ENCODE measurements at places on chromosomes 2 and 18.

DNA sequence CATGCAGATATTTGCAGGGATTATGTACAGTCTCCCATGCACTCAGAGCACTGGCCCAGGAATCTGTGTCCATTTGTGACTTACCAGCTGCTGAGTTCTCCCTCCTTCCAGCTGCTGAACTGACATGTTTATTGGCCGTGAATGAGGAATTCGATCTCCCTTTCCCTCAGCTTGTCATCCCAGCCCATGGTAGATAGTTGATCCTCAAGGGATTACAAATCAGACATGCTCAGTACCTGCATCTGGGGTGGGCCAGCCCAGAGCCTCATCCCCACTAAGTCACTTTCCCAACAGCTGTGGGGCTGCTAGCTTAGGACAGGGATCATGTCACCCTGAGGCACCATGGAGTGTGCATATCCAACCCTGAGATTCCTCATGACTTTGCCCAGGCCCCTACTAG, 1284.9 kb upstream of the LRRTM1 start:
- DNase-seq, result no peak

- DNase-seq, result no peak
These were observed 99.6 kb downstream of the PRPF40A start for GRCh38 chr2:152617456-152618192.

- no peak for DNase-seq
These were observed 494.7 kb upstream of the SETBP1 start for GRCh38 chr18:44186001-44186400.

GRCh38 chr2:168849610-168850009, 40.6 kb downstream of the SPC25 start:
- DNase-seq, result peak; percentile 77

DNA sequence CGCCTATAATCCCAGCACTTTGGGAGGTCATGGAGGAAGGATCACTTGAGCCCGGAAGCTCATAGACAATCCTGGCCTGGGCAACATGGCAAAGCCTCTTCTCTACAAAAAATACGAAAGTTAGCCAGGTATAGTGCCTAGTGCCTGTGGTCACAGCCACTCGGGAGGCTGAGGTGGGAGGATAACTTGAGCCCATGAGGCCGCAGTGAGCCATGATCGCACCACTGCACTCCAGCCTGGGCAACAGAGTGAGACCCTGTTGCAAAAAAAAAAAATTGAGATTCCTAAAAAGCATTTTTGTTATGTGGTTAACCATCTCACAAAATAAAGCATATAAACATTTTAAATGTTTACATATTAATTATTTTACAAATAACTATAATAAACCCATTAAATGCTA, 13.9 kb downstream of the PCBP1 start:
- no peak for DNase-seq

GRCh38 chr2:223601932-223602666, at the start of gene SCG2:
Gene SCG2, minus strand, starts transcription at chr2:223602361. Its CDS starts 3,079 bp downstream, at chr2:223599282.
- peak; percentile 16 for DNase-seq

- DNase-seq, result no peak
These were observed 68.4 kb downstream of the MCFD2 start for GRCh38 chr2:46847185-46847710.

GRCh38 chr18:48866856-48867255, 83.9 kb downstream of the SMAD7 start:
- no peak for DNase-seq

DNA sequence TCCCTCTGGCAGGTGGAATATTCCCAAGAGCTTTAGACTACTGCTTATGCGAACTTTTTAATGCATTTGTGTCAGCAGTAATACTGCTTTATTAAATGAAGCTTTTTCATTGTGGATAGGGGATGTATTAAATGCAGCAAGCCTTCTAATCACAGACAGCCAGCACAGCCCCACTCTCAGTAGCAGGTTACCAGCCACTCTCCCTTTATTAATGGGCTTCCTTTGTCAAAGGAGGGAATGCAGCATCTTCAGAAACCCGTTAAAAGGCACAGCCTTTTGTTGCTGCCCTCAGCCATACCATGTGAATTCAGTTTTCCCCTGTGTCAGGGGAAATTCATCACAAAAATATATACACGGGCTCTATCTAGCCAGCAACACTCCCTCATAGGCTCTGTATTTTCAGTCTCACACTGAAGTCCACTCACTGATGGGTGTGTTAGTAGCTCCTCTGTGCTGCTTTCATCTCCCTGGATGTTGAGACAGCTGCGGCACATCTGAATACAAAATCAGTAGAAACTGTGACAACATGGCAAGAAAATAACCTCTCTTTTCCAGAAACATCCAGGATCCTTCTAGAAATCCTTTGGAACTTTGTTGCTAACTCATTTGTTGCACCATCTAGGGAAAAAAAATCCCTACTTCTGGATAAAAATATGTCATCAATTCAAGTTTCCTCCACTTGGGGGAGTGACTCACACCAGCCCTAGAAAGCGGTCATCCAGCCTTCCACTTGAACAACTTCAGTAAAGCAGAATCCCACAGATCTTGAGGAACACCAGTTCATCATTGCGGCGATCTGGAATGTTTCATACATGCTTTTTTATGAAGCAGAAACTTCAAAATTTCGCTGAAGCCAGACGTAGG, 48.4 kb downstream of the LRRTM1 start:
- no peak for DNase-seq

- DNase-seq, result no peak
These were observed 3.3 kb downstream of the VPS54 start for GRCh38 chr2:64015898-64016297.

DNA sequence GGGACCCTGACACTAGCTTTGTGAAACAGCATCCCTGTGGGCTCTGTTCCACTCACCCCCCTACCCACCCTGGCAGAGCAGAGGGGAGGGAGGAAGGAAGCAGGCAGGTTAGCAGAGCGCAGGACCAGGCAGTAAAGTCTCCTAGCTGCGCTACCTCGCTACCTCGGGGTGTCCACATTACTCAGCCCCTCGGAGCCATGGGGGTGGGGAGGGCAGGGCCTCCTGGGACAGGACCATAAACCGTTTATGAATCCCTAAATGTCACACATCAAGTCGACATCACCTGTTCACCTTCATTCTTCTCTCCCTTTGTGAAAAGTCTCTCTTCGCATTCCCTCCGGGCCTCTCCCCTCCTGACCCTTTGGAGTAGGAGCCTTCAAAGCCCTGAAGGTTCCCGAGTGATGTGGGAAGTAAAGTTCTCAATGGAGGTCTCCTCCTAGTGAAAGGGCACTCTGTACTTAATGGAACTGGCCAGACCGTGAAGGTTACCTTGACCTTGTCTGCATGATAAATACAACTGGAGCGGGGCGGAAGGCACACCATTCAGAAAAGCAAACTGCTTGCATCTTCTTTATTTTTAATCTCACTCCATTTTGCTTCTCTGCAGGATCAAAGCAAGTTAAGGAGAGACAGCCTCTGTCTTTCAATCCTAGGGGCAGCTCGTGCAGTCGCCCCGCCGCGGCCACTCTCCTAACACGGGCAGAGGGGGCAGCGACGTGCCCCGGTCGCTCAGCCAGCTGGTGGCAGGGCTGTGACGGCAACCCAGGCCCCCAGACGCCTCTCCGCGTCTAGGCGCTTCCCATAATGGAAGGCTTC, 23.7 kb upstream of the SMAD7 start:
- no peak for DNase-seq

DNA sequence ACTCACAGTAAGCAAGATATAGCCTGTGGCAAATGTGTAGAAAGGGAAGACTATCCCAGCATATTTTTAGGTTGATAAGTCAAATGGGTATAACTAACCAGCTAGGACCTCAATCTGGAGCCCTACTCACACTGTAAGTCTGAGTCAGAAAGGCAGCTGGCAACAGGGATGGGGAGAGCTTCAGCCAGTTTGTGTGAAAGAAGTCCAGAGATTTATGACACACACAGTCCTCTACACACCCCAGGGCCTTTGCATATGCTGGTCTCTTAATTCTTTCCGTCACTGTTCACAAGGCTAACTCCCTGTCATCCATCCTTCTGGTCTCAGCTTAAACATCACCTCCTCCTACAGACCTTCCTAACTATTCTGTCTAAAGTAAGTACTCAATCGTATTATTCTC, 5.9 kb upstream of the TCF4 start:
- no peak for DNase-seq

DNA sequence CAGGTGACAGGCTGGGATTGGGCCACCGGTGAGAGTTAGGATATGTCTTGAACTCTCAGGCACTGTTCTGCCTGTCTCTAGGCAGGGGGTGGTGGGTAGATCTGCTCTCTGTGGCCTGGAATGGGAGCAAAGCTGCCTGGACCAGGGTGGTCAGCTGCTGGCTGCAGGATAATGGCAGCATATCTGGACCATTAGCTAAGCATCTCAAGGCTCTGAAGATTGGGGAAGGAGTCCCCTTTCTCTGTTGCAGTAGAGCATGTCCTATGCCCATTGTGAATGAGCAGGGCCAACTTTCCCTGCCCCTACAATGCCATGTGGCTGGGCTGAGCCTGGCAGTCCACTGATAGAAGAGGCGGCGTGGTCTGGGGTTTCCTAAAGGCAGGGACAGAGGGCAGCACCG, 34.6 kb downstream of the LOXHD1 start:
- no peak for DNase-seq

DNA sequence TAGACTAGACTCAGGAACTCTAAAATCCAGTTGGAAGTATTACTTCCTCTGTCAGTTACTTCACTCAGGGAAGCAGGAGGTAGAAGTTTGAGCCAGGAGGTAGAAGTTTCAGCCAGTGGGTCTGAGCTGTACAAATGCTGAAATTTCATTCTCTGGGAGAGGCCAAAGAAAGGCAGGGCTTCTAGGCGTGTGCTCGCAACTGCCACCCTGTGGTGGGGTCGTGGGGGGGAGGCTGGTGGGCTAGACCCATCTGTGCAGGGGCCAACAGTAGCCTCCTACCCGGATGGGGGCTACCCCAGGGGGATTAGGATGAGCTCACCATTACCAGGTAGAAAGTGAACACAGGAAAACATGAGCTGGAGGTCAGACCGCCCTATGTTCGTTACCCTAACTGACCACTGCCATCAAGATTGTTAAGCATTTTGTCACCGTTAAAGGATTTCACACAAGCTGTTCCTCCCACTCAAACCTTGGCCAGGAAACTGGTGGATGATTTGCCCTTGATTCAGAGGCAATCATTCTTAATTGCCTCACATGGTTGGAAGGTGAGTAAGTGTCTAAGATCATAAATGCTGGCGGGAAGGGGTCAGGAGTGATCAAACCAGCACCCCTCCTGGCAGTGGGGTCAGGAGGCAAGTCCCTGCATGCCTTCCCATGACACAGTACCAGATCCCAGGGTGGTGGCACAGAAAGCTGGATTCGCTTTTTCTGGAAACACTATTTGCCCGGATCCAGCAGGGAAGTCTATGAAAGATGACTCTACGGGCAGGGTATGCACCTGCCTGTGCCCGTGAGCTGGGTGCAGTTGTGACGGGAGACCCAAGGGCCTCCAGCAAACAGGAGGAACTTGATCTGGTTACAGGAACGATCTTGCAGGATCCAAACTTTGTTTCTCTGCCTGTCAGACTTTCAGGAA, 5.2 kb upstream of the FHL2 start:
- no peak for DNase-seq

GRCh38 chr18:50726960-50727589, 92.7 kb downstream of the MRO start:
- DNase-seq, result no peak

DNA sequence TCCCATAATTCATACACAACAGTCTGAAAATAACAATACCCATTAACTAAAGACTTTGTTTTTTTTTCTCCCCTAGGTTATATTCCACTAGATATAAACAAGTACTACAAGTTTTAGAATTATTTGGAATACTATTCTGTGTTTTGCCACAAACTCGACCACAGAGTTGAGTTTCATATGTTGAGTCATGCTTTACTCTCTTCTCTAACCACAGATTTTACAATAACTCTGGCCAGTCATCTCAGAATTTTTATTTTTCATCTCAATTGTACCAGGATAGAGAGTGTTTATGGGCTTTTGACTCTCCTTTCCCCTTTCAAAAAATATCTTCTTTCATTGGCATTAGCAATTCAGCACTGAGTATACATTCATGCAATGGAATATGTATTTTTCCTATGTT, 348.7 kb upstream of the GALNT5 start:
- no peak for DNase-seq

GRCh38 chr2:64327510-64328414, 126.2 kb upstream of the LGALSL start:
- DNase-seq, result no peak

Data from erythroblast (primary cell).